ENCODE measurements at places on chromosomes 2 and 18.

- no peak for DNase-seq
Observed at GRCh38 chr2:3608373-3609278, 13.7 kb downstream of the COLEC11 start.

- no peak for DNase-seq
Observed at GRCh38 chr2:11498543-11499034, 32.6 kb upstream of the E2F6 start.

GRCh38 chr2:113672326-113672932 is 45.4 kb downstream of the RABL2A start:
- DNase-seq: peak; percentile 17

DNA sequence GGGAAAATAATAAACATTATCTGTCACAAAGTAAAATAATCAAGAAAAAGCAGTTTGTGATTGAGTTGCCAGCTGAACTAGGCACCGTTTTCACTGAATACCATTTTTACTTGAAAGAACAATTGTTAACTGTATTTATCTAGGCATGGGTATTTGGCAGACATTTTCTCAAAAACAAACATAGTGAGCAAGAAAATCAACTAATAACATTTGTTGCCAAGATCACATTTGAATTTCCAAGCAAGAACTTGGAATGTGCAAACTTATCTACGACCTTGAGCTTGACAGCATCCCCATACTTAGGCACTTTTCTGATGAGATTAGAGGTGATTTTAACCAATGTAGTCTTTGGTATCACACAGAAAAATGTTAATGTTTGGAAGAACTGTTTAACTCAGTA is 16.7 kb downstream of the SS18 start:
- DNase-seq: no peak

GRCh38 chr2:198916548-198917080 is 541.1 kb downstream of the SATB2 start:
- no peak for DNase-seq

DNA sequence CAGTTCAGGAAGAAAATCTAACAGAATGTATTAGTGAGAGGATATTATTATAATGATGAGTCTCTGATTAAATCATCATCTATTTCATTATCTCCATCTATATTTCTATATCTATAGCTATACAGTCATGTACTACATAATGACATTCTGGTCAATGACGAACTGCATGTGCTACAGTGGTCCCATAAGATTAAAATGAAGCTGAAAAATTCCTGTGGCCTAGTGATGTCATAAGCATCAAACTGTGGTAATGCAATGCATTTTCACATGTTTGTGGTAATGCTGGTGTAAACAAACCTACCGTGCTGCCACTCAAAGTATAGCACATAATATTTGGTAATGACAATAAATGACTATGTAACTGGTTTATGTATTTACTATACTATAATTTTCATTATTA is 1127.9 kb upstream of the CHAC2 start:
- no peak for DNase-seq

GRCh38 chr2:23452853-23453420 is 68.0 kb downstream of the KLHL29 start:
- peak; percentile 14 for DNase-seq

GRCh38 chr2:185219981-185220380 is 518.6 kb upstream of the FSIP2 start:
- DNase-seq: no peak

DNA sequence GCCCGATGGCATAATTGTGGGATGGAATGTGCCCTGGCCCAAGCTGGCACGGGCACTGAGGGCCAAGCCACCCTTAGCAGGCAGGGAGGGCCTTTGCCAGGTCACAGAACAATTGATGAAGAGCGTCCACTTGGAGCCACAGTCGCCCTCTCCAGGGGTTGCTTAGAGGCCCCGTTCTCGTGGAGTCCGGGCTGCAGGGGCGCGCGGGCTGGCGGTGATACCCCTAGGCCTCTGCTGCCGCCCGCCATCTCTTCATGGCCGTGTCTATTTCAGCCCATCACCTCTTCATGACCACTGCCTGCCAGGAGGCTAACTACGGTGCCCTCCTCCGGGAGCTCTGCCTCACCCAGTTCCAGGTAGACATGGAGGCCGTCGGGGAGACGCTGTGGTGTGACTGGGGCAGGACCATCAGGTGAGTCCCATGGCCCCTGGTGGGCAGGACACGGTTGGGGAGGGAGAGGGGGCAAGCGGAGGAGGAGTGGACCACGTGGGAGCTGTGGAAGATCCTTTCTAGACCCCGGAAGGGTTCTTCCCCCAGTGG is 17.6 kb downstream of the RAMP1 start:
- DNase-seq: no peak

DNA sequence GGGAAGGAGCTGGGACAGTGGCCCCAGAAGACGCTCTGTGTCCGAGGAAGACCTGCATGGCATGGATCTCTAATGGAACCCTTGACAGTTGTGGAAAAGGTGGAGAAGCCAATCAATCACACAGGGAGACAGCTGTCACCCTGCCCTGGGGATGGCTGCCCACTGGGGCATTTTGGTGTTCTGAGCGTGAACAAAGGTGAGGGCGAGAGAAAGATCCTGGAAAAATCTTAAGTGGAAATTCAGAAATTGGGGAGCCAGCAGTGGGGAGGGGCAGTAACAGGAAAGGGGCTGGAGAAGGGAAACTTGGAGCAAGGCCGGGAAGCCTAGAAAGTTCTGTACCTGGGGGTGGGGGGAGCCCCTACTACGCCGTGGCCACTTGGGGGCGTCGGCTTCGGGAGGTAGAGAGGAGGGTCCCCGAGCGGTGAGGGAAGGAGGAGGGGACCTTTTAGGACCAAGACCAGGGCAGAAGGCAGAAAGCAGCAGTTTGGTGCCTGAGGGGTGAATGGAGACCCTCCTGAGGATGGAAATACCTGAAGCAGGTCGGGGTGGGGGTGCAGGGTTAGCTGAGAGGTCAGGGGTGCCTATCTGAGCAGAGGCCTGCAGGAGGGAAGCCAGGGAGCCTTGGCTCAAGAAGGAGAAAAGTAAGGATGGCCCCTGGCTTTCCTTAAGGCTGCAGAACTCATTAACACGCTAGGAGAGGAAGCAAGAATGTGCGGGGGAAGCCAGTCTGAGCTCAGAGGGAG is 30.0 kb downstream of the NGEF start:
- DNase-seq: no peak

GRCh38 chr2:132732694-132733093 is 62.7 kb upstream of the LYPD1 start:
- no peak for DNase-seq

DNA sequence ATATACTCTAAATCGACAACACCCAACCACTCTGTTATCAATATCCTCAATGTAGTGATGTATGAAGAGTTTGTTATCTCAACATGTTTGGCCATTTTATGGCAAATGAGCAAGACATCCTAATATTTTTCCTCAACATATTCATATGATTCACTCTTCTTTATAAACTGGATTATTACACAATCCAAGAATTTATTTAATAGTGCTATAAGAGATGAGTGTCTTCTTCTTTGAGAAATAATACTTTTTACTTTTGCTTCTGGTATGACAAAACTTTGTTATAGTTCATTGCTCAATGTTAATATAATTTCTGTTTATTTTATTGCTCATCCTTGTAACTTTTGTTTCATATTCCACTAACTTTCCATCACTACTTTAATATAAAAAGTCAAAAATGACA is 44.3 kb downstream of the SCN9A start:
- DNase-seq: no peak

DNA sequence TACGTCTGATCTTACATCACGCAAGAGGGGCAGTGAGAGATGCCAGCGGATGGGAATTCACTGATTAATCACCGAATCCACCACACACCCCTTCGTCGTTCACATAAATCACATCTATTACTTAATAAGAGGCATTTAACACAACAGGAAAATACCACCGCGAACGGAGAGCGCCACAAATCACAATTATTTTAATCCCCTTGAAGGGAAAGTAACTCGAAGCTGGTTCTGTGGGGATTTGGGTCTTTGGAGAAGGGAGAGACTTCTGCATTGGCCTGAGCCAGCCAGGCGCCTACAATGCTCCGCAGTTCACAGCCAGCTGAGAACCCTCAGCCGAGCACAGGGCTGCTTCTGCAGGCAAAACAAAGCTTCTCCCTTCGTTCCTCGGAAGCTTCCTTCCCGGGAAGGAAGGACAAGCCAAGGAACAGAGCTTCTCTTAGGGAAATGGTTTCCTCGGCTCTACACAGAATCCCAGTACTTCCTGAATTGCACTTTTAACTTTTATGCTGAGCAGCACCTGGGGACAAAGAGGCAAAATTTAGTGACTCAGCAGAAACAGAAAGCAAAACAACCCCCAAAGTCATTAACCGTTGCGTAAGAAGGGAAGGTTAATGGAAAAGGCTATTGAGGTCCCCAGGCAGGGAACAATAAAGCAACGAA is at the start of gene LRP1B:
TSS of gene LRP1B (minus strand) at position 7 of the 660 bp plus-strand sequence. CDS start 287 bp downstream, outside the sequence.
- no peak for DNase-seq

DNA sequence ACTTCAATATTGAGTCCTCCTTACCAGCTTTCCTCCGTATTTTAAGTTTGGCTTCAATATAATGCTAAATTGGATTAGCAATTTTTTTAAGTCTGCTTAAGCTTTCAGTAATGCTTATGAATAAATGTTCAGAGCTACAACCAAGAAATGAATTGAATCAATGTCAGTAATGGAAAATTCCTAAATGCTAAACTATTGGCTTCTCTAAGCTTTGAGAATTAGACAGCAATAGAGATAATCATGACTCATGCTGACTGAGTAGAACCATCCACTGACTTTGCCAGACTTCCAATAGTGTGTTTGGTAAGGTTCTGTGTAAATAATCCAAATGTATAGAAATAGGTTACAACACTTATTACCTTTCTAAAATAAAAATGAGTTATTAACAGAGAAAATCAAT is 8.9 kb upstream of the PDE1A start:
- no peak for DNase-seq

GRCh38 chr2:235594041-235594440 is 100.2 kb downstream of the AGAP1 start:
- DNase-seq: no peak

DNA sequence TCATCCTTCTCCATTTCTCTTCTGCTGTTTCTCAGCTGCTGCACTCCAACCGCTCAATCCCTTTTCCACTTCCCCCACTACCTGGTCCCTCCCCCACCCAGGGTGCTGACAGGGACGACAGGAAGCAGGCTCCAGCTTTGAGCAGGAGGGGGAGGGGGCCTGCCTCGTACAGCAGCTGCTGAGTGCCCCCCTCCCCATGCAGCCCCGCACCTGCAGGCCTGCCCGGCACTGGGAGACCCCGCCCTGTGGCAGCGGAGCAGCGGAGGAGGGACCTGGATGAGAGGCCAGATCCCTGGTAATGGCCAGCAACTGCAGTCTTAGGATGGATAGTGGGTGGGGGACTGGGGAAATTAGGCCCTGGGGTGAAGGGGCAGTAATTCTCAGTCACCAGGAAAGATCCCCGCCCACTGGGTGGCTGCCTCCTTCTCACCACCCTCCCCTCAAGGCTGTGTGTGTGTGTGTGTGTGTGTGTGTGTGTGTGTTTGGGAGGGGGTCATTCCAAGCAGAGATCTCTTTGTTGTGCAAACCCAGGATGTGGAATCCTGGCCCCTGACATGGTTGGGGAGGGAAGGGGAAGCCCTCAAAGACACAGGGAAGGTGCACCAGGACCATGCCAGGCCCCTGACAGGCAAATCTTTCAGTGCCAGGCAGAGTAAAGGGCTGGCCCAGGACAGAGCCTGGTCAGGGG is 6.8 kb upstream of the CRYBA2 start:
- no peak for DNase-seq

- no peak for DNase-seq
Observed at GRCh38 chr2:101792208-101792607, 94.7 kb downstream of the MAP4K4 start.

GRCh38 chr18:25825979-25826776 is 264.2 kb downstream of the SS18 start:
- DNase-seq: no peak

DNA sequence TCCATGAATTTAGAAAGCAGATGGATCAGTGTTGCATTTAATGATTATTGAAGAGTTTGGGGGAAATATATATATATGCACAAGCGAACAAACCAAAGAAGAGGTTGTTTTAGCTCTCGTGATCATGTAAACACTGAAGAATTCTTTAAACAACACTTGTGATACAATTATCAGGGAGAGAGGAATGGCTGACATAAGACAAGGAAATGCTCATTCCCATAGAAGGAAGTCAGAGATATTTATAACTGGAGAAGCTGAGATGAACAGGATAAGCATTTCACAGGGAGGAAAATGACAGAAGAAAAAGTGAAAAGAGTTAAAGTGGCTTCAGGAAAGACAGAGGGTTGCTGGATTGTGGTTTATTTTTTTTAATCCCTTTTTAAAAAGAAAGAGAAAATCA is 10.6 kb upstream of the COL6A3 start:
- DNase-seq: no peak

DNA sequence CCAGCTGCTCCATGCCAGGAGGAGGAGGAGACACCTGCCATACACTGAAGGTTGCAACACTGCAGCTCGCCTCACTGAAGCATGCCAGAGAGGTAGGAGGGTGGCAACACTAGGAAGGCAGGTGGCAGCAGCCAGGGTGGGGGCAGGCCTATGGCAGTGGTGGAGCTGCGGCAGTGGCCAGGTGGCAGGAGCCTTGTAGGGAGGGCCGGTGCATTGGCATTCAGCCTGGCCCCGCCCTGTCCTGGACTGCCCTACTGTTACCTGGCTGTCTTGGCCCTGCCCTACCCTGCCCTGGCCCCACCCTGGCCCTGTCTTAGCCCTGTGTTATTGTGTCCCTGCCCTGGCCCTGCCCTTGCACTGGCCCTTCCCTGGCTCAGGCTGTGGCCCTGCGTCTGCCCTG is 7.4 kb upstream of the ANKRD62 start:
- DNase-seq: no peak

- no peak for DNase-seq
Observed at GRCh38 chr2:26580751-26581150, 60.4 kb downstream of the CIB4 start.

DNA sequence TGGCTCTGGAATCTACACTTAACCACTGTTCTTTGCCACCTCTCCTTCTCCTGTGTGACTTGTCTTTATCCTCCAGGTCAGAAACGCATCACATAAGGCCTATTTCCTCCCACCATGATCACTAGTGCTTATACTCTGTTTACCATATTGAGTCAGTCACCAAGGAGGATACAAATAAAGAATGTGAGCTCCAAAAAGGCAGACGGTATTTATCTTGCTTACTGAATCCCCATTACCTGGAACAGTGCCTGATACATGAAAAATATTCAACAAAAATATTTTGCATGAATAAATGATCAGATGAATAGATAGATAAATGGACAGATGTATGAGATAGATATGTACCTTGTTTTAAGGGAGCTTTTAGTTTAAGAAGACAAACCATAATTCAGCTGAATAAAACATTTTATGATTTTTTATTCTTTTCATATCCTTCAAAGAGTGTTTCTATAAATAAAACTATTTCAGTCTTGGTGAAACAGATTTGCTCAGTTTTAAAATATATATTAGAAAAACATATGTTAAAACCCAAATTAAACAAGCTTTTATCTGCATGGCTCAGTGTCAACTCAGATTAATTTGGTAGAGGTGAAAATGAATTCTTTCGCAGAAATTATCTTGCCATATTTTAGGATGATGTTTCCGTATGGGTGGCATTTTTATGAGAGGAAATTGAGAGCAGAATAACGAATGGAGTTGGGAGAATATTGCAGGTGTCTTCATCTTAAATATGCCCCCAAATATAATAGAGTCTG is 799.9 kb downstream of the DCC start:
- DNase-seq: no peak

GRCh38 chr2:40098786-40099470 is 319.9 kb upstream of the THUMPD2 start:
- DNase-seq: no peak

GRCh38 chr2:28378679-28379584 is 13.7 kb upstream of the FOSL2 start:
- DNase-seq: peak; percentile 81
